ENCODE measurements at places on chromosomes 6 and 20. TPM values are rescaled to one million over a fixed set of nuclear protein-coding genes. Genes with fewer than 3 reads are reported as not detected.

- H3K27me3 ChIP-seq, result no peaks in the 10 kb centered on the region
- no peaks in the 10 kb centered on the region for H3K36me3 ChIP-seq
- peaks cover 11% of the 10 kb centered on the region for H3K4me1 ChIP-seq
- peak within 1 kb of the TSS; percentile 88 for H3K27ac ChIP-seq
- peak within 1 kb of the TSS; percentile 72 for H3K4me3 ChIP-seq
Observed at GRCh38 chr6:105179244-105180065, at the start of gene POPDC3. Gene POPDC3 (minus strand): TSS chr6:105180014. CDS start chr6:105161909, 18,105 bp downstream.

DNA sequence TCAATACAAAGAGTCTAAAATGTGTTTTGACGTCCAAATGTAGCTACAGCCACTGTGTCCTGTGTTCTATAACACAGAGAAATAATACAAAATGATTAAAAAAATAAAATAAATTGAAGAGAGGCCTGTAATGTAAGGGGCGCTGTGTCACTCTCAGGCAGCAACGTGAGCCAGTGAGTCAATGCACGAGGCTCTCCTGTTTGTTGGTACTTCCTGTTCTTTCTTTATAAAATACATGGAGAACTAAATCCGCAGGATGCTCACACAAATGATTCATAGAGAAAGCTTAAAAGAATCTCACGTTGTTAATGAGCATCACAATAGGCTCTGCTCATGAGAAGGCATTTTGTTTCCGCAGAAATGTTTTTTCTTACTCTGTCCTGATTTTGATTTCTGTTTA is 635.0 kb upstream of the AGPAT4 start:
- no peaks in the 10 kb centered on the region for H3K36me3 ChIP-seq
- H3K27me3 ChIP-seq, result no peaks in the 10 kb centered on the region
- no peak overlapping the region for H3K27ac ChIP-seq
- peak; percentile 43 for DNase-seq

DNA sequence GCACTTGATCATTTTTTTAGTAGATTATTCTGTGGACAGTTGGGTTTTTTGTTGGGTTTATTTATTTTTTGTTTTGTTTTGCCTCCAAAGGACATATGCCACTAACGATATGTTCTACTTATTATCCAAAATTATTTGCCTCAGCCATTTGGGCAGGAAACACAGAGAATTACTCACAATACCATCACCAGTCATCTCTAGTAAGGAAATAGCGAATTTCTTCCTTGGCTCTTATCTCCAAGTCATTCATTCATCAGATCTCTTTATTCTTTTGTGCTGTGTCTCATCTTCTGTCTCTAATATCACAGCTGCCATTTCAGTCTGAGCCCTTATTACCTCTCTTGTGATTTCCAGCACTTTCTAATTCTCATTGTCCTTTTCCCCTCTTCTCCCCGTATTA is 130.4 kb upstream of the SMLR1 start:
- peaks cover 7% of the 10 kb centered on the region for H3K4me1 ChIP-seq
- no peaks in the 10 kb centered on the region for H3K36me3 ChIP-seq
- H3K4me3 ChIP-seq, result no peak overlapping the region

ANGPT4 gene
- 0.12 TPM for total RNA-seq

GRCh38 chr20:24617080-24617432 is 147.6 kb downstream of the SYNDIG1 start:
- H3K27me3 ChIP-seq, result no peaks in the 10 kb centered on the region
- no peak overlapping the region for H3K27ac ChIP-seq
- H3K4me3 ChIP-seq, result no peak overlapping the region
- DNase-seq, result no peak
- H3K36me3 ChIP-seq, result no peaks in the 10 kb centered on the region

MLN gene
- not detected for total RNA-seq

DNA sequence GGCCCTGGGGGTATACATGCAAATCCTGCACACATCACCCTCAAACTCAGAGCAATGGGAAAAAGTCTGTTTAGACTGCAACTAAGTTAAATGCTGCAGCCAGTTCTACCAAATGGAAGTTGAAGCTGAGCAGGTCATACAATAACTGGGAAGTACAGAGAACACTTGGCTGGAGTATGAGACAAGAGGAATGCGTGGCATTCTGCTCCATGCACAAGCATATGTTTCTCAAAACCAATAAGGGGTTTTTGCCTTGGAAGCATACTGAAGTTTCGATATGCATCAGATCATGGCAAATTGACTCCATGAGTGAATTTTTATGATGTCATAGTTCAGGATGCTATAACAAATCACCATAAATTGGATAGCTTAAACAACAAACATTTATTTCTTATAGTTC is 193.8 kb downstream of the COL12A1 start:
- no peak overlapping the region for H3K27ac ChIP-seq
- H3K36me3 ChIP-seq, result no peaks in the 10 kb centered on the region
- H3K4me1 ChIP-seq, result no peaks in the 10 kb centered on the region
- peak; percentile 12 for DNase-seq
- no peak overlapping the region for H3K4me3 ChIP-seq
- no peaks in the 10 kb centered on the region for H3K27me3 ChIP-seq

GRCh38 chr6:36957773-36958271 is 3.3 kb downstream of the PI16 start:
- H3K4me3 ChIP-seq, result no peak overlapping the region
- H3K27ac ChIP-seq, result no peak overlapping the region
- H3K27me3 ChIP-seq, result no peaks in the 10 kb centered on the region
- no peaks in the 10 kb centered on the region for H3K36me3 ChIP-seq

- no peaks in the 10 kb centered on the region for H3K36me3 ChIP-seq
- DNase-seq, result no peak
- H3K27ac ChIP-seq, result no peak overlapping the region
- no peaks in the 10 kb centered on the region for H3K4me1 ChIP-seq
- H3K4me3 ChIP-seq, result no peak overlapping the region
Observed at GRCh38 chr6:102387326-102388033, 994.0 kb downstream of the GRIK2 start.

FOXQ1 gene
- total RNA-seq, result 0.24 TPM
